ENCODE measurements at places on chromosomes 16 and 17.

DNA sequence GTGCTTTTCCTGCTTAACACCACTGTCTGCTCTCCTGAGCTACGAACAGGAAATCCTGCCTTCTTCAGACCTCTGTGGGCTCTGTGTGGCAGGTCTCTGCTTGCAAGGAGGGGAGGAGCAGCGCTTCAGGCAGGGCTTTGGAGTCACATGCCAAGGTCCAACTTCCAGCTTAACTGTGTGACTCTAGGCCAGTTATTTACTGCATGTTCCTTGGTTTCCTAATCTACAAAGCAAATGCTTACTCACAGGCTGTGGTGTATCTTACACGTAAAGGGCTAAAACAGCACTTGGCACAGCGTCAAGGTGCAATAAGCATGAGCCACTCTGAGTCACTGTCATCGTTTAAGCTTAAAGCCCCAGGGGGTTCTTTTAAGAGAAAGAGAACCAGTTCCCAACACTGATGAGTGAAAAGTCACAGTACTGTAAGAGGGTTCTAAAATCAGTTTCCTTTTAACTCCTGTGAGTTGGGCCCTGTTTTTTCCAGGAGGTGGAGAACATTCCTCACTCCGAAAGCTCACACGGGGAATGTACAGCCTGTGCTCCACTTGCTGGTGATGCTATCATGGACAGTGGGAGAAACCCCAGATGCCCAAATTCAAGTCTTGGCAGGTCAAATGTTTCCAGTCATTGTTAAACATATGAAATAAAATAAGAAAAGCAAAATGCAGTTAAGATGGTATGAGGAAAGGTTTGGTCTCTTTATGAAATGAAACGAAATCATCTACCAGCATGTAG, 54.1 kb upstream of the BCAR1 start:
- DNase-seq = peak; percentile 84

GRCh38 chr16:53007095-53007494, 45.6 kb downstream of the CHD9NB start:
- no peak for DNase-seq

GRCh38 chr17:47889734-47890529, 6.1 kb upstream of the SP2 start:
- DNase-seq = peak; percentile 92

DNA sequence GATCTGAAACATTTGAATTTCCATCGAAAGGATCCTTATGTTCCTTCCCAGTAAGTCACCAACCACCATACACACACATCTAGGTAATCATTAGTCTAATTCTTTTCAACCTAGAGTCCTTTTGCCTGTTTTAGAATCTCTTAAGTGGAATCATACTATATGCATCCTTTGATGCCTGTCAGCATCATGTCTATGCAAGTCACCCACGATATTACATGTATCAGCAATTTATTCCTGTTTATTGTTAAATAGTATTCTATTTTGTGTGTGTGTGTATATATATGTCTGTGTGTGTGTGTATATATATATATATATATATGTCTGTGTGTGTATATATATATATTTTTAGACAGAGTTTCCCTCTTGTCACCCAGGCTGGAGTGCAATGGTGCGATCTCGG, 78.9 kb upstream of the RPH3AL start:
- no peak for DNase-seq

- peak; percentile 37 for DNase-seq
These were observed 8.2 kb upstream of the COL1A1 start for GRCh38 chr17:50209472-50210239.

GRCh38 chr16:51708861-51709260, 557.8 kb upstream of the SALL1 start:
- DNase-seq = no peak

GRCh38 chr17:81870131-81870980, 781 bp downstream of the ARHGDIA start:
- peak; percentile 66 for DNase-seq

GRCh38 chr17:10836966-10837590, 809 bp downstream of the PIRT start:
- DNase-seq = no peak

DNA sequence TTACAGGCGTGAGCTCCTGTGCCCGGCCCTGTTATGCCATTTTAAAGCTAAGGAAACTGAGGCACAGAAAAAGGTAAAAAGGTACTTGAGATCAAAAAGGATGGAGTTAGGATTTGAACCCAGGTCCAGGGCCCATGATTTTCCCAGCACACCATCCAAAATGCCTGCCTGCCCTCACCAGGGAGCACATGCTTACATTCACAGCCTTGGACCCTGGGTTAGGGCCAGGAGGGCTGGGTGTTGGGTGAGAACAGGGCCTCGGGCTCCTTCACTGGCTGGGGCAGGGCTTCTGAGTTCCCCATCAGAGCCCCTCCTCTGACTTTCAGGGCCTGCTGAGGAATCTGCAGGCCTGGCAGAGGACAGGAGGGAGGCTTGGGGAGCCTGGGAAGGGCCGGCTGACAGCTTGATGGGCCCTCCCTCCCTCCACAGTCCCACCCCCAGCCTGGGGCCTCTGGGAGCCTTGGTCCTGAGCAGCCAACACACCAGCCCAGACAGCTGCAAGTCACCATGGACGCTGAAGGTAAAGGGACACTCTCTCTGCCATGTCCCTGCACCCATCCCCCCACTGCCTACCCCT, at the start of gene QPRT:
QPRT (plus strand) TSS at position 490 of the 577 bp plus-strand sequence; CDS start at position 508, 18 bp downstream.
- DNase-seq = peak; percentile 64

GRCh38 chr17:71909155-71909554, 211.7 kb upstream of the SOX9 start:
- no peak for DNase-seq

GRCh38 chr16:253833-254232, 19.2 kb downstream of the FAM234A start:
- DNase-seq = no peak

- no peak for DNase-seq
These were observed 141.7 kb downstream of the SALL1 start for GRCh38 chr16:51009359-51009758.

GRCh38 chr16:66936462-66936861, 1.1 kb downstream of the CES2 start:
- DNase-seq = no peak

- no peak for DNase-seq
These were observed 114.5 kb downstream of the COPRS start for GRCh38 chr17:31744511-31744951.

- no peak for DNase-seq
These were observed 62.5 kb downstream of the JPH3 start for GRCh38 chr16:87664792-87665191.

DNA sequence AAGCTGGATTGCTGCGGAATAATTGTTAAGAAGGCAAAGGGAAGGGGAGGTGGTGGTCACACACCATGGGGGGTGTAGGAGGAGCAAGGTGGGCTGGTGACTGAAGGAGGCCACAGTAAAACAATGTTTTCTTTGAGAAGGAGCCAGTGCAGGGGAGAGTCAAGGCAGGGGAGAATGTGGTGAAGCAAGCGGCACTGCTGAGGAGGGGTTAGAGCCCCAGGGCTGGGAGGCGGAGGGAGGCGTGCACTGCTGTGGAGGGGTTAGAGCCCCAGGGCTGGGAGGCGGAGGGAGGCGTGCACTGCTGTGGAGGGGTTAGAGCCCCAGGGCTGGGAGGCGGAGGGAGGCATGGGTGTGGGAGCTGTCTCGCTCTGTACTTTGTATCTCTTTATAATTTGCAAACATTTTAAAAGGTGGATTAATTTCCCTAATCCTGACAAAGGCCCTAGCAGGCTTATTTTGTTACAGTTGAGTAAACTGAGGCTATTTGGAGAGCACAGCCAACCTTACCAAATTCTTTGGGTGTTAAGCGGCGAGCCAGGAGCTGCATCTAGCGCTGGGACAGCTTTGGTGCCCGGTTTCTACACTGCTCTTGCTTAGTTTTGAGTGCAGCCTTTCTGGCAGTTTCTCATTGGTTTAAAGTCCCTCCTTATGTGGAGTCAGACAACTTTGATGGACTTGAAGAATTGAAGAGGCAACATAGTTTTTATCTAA, 20.9 kb downstream of the RPTOR start:
- no peak for DNase-seq

DNA sequence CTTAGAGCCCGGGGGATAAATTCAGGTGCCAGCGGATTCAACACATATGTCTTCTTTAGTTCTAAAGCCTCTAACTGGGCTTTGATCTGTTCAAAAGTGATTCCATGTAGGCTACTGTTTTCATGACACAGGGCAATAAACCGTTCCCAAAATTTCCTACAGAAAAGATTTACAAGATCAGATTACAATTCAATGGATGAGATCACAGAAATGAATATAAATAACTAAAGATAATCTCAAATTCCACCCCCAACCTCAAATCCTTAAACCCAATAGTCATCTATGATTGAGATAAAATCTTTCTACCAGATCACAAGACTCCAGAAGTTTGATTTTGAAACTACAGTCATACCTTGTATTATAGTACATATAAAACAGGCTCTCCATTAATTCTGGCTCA, 84.3 kb downstream of the CACNG1 start:
- DNase-seq = no peak

DNA sequence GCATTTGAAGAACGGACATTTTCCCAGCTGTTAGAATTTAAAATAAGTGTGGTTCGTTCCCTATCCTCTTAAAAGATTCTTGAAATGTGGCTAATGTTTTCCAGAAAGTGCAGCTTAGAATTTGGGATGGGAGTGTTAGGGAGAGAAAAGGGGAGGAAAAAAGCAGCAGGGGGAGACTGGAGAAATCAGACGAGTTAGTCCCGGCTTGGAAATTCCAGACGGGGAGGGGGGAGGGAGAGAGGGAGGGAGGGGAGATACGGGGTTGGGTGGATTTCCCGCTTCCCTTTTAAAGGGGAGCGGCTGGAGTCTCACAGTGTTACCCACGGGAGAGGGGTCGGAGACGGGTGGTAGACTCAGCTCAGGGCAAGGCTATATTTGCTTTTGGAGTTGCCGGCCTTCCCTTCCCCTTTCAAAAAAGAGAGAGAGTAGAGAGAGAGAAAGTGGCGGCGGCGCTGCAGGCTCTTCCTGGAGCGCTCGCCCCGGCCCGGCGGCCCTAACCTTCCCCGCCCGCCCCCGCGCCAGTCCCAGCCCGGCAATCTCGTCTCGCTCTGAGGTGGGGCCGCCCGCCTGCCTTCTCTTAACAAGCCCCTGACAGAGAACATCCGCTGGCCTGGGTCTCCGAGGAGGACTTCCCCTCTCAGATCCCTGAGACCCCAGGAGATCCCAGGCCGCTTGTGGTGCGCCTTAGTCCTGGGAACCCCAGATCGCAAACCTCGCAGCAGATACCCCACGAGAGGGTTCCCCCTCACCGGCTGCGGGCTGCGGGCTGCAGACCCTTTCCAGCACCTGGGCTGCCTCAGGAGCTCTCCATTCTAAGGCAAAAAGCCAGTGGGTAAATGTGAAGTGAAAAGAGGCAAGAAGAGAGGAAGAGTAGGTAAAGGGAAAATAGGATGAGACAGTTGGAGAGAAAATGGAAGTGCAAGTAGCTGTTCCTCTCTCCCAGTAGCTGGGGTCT, 6.6 kb downstream of the IGF2BP1 start:
- peak; percentile 36 for DNase-seq

GRCh38 chr17:28686296-28686695, 24.3 kb downstream of the SUPT6H start:
- peak; percentile 65 for DNase-seq

DNA sequence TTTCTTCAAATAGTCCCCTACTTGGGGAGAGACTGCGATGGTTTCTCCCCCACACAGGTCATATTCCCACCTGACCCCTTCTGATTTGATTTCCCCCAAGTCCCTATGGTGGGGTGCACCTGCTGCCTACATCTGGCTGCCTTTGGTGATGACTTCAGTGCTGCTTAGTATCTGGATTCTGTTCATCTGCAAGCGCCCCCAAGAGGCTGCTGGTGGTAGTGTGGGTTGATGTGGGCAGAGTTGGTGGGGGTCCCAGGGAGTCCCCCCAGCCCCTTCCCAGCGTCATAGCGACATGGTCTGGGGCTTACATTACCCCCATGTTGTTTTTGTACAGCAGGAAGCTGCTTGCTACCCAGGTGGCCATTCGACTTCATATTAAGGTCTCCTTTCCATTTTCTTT, 99.2 kb downstream of the NTN1 start:
- DNase-seq = no peak

DNA sequence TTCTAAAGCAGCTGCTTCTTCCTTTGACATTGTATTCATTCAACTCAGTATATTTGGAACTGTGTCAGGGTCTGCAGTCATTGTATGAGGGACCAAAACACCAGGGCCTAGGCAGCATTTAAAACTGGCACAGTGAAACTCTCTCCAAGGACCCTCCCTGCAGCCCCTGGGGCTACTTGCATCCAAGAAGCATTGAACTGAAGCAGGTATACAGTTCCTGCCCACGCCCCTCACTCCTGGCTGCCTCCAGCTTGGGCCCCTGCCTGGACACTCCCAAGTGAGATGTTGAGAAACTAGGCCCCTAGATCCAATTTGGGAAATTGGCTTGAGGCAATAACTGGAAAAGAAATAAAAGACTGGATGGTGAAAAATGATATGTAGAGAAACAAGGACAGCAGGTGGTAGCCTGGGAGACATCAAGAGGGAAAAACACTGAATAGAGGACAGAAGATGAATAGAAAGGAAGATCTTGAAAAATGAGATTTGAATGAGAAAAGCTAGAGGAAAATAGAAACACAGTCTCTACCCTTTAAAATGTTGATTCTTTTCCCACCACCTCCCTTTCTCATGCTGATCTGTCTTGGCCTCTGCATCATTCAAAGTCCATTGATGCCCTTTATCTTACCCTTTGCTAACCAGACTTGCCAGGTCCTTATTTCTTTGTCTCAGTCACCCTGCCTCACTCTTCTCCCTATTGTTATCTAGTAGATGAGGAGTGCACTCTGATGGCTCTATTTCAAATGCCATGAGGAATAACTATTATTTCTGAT, 368.8 kb upstream of the CDH8 start:
- peak; percentile 93 for DNase-seq

- DNase-seq = peak; percentile 25
These were observed 19.0 kb downstream of the C16orf96 start for GRCh38 chr16:4574919-4575705.

DNA sequence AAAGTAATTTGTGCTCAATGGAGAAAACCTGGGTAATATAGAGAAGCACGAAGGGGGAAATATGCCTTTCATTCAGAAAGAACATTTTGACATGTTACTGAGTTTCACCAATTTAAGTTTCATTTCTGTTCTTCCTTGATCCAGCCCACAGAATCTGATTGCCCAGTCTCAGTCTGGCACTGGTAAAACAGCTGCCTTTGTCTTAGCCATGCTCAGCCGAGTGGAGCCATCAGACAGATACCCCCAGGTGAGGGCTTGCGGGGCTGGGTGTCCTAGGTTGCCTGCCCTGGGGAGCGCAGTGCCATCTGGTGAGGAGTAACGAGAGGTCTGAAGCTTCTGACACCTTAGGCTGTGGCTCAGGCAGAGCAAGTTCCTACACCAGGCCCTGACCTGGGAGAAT, 17.7 kb downstream of the DDX19A start:
- no peak for DNase-seq

GRCh38 chr16:65070831-65071432, 50.9 kb downstream of the CDH11 start:
- no peak for DNase-seq

- no peak for DNase-seq
These were observed 709 bp upstream of the ZNF764 start for GRCh38 chr16:30558789-30559377.

GRCh38 chr17:9512323-9513168, 63.1 kb downstream of the STX8 start:
- peak; percentile 0 for DNase-seq

All from NCI-H69 (cell line).